H1 (cell line): ENCODE measurements at places on chromosomes 7 and 10.

- DNase-seq, result no peak
Observed at GRCh38 chr7:151632750-151633515, 113.2 kb upstream of the RHEB start.

DNA sequence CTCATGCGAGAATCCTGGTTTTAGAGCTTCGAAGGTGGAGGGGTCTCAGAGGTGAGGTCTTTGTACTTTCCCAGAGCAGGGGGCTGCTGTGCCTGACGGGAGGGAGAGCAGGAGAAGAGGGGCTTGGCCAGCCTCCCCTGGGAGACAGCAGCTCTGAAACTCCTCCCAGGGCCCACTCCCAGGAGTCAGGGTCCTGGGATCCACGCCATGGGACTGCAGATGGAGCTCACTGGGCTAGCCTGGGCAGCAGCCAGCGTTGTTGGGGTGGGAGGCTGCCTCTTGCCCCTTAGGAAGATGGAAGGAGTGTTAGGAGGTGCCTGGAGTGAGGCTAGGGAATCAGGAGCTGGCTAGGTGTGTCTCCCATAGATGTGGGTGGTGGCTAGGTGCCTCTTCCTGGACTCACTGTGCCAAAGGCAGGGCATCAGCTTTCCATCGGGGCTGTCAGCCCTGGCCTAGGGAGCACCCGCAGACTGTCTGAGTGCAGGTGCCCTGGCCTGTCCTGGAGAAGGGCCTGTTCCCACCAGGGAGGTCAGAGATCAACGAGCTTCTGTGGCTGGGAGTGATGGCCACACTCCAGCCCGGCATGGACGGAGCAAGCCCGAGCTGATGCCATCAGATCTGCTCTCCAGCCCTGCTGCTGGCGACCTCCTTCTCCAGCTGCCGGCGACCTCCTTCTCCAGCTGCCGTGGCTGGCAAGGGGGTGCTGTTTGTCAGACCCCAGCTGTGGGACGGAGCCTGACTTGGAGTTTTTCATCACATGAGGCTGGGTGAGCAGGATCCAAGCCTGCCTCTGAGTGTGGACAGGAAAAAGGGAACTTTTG, 111.3 kb downstream of the PTPN20 start:
- DNase-seq, result no peak

GRCh38 chr7:132825932-132826835, 249.9 kb upstream of the PLXNA4 start:
- DNase-seq, result no peak

DNA sequence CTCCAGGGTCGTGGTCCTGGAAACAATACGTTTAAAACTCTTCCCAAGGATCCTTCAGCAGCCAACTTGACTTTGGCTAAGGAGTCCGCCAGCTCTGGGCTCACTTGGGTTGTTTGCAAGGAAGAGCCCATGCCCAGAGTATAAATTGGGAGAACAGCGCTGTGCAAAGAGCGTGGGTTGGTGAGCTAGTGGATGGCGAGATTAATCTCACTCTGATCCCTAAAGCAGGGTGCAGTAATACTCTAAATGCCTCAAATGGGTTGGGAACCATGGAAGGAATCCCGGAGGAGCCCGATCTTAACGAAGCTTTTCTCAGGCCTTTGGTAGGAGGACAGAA, 495 bp upstream of the SDHAF3 start:
- no peak for DNase-seq

DNA sequence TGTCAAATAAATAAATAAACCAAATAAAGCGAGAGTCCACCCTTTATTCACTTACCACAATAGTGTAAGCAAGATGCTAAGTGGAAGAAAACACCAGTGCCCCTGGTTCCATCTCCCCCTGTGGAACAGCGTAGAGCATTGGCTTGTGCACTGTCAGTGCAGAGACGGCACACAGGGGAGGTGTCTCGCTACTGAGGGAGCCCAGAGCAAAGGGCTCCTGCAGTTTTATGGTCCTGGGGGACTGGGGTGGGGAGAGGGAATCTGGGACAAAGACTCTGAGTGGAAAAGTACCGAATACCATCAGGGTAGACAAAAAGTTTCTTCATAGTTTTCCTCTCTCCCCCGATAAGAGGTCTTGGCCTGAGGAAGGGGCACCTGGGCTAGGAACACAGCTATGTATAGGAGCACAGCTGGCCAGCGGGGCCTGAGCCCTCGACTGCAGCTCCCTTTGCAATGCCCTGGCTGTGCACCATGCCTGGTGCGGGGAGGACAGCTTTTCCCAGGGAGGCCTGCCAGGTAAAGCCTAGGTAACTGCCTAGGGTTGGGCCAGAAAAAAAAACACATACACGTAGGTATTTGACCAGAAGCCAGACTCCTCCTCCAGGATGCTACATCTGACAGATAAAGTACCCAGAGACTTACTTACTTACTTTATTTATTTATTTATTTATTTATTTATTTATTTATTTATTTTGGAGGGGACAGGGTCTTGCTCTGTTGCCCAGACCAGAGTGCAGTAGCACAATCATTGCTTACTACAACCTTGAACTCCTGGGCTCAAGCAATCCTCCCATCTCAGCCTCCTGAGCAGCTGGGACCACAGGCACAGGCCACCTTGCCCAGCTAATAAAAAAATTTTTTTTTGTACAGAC, 88.8 kb upstream of the KIF5B start:
- no peak for DNase-seq

DNA sequence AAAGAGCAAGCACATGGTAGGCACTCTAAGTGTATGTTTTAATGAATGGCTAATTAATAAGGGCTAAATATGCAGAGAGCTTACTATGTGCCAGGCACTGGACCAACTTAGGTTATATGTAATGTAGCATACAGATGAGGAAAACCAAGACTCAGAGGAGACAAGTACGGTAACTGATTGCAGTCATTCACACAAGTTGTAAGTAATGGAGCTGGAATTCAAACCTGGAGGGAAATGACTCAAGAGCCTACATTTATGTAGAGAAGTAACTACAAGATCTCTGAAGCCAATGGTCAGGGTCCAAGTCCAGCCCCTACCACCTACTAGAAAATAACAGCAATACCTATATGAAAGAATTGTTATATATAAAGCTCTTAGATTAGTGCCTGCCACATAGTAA, 97.3 kb upstream of the KCNIP2 start:
- no peak for DNase-seq

DNA sequence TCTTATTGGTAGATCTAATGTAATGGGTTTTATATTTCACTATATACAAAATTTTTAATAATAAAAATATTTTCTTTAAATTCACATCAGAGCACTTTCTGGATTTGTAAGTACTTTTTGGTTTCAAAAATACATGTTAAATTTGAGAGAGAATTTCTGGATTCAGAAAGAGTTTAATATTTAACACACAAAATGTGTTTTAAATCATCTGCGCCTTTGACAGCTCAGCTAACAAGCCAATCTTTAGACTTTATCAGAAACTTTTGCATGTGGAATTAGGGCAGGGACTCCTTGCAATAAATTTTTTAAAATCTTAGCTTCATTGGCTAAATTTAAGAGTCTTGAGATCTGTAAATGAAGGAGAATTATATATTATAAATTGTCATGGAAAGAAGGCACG, 32.7 kb upstream of the RHOBTB1 start:
- no peak for DNase-seq
